ENCODE measurements at places on chromosomes 6 and 20.

DNA sequence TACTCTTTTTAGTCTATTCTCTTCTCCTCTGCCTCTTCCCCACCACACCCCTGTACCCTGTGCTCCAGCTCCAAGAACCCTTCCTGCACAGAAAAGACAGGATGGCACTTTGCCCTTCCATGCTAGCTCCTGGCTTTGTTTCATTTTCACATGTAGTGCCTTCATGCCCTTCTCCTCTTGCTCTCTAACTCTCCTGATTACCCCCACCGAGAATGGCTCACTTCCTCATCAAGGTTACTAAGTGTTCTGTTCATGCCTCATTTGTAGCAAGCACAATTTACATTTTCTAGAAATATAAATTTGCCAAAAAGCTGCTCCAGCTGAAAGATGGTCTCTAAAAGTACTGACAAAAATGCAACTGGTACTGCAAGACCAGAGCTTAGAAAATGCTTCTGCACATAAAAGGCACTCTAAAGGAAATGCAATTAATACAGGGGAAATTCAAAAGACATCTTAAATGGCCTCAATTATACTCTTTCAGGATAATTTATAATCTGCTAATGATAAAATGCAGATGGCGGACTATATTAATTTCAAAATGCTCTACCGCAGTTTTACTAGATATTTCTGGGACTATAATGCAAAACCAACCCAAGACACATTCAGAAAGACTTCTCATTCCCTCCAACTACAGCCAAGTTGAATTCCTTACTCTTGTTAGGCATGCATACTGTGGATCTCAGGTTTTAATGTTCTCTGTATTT lies 570.2 kb downstream of the PRKN start:
- DNase-seq, result no peak

GRCh38 chr6:126446248-126446647 lies 106.3 kb downstream of the CENPW start:
- no peak for DNase-seq

GRCh38 chr6:66184091-66184490 lies 477.1 kb upstream of the EYS start:
- DNase-seq, result no peak

- DNase-seq, result no peak
These were observed 27.9 kb upstream of the EEF1A1 start for GRCh38 chr6:73548458-73549446.

DNA sequence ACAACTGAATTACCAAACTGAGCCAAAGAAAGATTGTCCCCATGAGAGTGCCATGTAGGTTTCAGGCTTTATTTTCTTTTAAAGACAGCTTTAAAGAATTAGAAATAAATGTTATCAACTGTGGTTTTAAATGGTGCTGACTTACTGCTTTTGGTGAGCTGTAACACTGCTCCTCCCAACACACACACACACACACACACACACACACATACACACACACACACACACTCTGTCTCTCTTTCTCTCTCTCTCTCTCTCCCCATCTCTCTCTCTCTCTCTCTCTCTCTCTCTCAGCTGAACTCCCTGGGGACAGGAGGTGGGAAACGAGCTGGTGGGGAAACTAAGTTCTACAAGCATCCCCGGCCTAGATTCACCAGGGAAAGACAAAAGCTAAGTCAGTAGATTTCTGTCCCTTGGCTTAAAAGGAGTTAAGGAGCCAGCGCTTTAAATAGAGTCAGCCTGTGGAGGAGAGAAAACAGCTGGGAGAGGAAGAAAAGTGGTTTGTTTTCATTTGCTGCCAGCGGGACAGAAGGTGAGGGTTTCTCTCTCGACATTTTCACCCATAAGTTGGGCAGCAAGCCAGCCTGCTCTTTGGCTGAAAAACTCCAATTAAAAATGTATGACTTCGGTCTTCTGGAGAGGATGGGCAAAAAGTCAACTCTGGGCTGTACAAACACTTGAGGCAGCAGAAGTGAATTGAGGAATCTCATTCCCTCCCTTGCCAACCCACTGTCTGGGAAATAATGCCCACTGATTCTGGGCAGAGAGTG lies 27.4 kb downstream of the CBLN4 start:
- DNase-seq, result no peak

- DNase-seq, result no peak
These were observed 64.9 kb upstream of the RREB1 start for GRCh38 chr6:7042654-7043545.

GRCh38 chr20:51354191-51354768 lies 188.2 kb downstream of the NFATC2 start:
- DNase-seq, result no peak

GRCh38 chr6:149138699-149139294 lies 178.7 kb upstream of the TAB2 start:
- no peak for DNase-seq

GRCh38 chr6:117204903-117205302 lies 60.5 kb upstream of the VGLL2 start:
- DNase-seq, result no peak

All from activated T-cell treated with anti-CD3 and anti-CD28 coated beads, Interleukin-2, amount 50 U/mL, for 1 hour (primary cell).